ENCODE measurements at places on chromosomes 2 and 18.

DNA sequence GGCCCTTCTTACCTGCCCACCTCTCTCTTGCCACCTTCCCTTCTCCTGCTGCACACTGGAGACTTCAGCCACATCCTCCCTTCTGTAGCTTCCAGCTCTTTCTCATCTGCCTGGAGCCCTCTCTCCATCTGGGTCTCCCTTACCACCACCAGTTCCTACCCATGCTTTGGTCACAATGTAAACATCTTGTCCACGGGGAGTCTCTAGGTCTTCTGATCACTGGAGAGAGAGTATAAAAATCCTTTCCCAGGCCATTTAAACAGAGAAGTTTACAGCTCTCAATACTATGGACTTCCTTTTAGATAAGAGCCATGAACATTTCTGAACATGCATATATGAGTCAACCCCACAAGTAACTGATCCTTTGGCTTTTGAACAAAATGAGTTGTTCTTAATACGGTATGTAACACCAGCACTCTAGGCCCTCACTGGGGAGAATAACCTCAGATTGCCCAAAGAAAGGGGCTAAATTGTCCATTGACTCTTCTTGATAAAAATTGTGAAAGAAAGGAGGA lies 5.8 kb downstream of the ARHGAP25 start:
- no peak for DNase-seq

DNA sequence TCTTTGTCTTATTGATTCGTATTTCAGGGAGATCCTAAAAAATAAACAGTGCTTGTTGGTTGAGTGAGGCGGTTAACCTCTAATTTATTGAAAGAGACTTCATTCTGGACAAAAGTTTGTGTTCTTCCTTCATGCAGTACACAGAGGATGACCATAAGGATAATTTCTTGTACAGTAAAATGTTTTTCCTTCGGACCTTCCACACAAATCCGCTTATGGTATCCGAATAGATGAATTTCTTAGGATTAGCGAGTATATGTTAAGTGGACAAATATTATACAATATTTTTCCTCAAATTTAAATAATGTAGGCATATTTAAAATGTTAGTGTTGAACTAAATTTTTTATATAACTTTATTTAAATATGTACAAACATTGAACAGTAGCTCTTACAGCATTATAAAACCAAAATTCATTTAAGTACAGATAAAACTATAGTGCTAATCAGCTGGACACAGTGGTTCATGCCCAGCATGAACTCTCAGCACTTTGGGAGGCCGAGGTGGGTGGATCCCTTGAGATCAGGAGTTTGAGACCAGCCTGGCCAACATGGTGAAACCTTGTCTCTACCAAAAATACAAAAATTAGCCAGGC lies 84.4 kb downstream of the LPIN1 start:
- DNase-seq = no peak

- peak; percentile 62 for DNase-seq
Observed at GRCh38 chr2:233387667-233388528, 33.6 kb downstream of the DGKD start.

- DNase-seq = no peak
Observed at GRCh38 chr2:237568121-237568660, 1.8 kb downstream of the PRLH start.

DNA sequence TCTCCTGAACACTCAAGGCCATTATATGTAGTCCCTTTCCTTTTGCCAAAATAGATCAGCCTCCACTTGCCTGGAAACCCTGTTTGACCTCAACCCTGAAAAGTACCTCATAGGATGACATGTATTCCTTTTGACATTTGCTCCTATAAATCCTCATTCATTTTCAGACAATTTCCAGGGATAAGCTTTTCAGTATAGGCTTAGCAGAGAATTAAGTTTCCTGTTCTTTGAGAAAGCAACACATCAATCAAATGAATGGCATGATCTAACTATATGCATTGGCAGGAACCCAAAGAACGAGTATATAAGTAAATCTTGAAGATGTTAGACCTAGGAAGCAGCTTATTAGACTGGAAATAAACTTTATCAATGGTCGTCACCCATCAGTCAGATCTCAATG lies 483.0 kb downstream of the CCDC85A start:
- DNase-seq = no peak

DNA sequence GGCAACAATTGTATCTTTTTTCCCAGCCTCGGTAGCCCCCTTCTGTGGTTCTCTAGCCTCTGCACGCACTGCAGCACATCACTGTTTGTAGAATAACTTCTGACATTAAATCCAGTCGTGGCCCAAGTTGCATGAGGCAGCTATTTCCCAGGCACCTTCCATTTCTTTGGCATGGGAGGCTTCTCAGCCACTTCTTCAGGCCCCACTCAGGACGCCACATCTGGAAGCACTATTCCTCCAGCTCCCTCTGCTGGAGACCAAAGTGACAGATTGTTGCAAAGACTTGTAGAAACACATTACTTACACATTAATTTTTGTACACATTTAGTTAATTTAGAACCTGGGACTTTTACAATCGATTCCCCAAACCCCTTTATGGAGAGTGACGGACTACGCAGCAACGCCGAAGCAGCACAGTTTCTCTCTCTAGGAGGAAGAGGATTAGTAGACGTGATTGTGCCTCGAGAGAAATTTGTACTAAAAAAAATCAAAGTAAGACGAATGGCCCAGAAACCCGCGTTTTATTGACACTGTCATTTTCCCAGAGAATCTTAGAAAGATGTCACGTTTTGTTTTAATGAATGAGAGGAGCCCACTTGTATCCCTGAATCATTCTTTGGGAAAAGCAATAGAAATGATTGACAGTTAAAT lies 57.8 kb upstream of the RGPD5 start:
- DNase-seq = peak; percentile 23

DNA sequence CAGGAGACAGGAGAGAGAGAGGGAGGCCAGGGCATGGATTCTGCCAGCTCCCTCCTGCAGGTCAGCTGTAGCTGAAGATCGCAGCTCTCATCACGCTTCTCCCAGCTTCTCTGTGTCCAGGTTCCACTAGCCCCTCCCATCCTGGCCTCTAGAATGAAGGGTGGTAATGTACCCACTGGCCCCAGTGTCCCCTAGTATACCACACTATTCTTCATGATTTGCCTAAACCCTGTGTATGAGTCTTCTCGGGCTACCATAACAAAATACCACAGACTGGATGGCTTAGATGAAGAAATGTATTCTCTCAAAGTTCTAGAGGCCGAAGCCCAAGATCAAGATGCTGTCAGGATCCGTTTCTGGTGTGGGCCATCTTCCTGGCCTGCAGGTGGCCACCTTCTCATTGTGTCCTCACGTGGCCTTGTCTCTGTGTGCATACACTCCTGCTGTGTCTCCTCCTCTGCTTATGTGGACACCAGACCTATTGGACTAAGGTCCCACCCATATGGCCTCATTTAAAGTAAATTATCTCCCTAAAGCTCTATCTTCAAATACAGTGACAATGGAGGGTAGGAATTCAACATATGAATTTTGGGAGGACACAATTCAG lies 77.3 kb downstream of the TNFRSF11A start:
- no peak for DNase-seq

DNA sequence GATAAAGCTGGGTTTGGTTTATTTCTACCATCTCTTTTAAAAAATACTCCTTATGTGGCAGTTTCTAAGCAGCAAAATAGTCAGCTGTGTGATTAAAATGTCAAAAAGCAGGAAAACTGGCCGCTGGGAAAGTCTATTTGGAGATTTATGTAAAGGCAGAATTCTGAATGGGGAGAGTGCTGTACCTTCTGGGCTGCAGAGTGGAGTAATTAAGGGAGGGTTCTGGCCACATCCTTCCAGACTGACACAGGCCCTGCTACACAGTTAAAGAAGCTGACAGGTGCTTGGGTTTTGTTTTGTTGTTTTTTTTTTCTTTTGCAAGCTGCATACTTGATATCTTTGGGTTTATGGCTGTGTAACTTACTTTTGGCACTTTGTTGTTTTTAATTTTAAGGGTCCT lies 157.2 kb downstream of the WDSUB1 start:
- no peak for DNase-seq

GRCh38 chr18:59612381-59612780 lies 84.8 kb downstream of the CCBE1 start:
- DNase-seq = peak; percentile 73

DNA sequence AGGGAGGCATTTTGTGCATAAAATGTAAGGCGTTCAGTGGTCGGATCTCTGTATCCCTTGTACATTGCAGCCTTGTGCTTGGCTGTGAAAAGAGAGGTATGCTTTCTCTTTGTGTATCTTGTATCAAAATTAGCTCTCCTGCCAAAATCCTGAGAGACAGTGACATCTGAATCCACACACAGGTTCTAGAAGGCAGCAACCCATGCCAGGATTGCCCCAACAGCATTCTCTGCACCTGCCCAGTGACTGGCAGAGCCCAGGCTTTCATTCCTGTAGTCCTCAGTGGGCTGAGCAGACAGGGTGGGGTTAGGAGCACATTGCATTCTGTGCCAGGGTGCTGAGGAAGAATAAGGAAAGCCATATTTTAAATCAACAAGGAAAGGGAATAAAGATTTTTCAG lies 740.3 kb upstream of the RAB6C start:
- DNase-seq = no peak

- DNase-seq = no peak
Observed at GRCh38 chr2:202529389-202529788, 105.4 kb upstream of the FAM117B start.

GRCh38 chr2:212328136-212328535 lies 210.5 kb downstream of the ERBB4 start:
- no peak for DNase-seq

DNA sequence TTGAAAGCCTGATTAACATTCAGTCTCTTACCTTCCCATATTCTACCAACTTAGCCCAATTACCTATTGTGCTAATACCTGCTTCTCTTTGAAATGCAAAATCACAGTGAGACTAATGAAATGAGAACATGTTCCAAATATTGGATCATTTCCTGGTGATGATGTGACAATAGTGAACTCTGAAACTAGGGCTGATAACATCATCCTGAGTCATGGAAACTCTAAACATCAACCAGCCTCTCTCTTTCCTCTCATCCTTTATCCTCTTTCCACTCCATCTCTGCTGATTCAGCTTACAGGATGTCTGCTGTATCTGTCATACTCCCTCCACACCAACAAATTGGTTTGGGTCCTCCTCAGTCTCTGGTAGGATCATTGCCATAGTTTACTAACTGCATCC lies 98.8 kb upstream of the NCKAP5 start:
- DNase-seq = no peak

- no peak for DNase-seq
Observed at GRCh38 chr2:44102790-44103562, 65.7 kb upstream of the PPM1B start.

DNA sequence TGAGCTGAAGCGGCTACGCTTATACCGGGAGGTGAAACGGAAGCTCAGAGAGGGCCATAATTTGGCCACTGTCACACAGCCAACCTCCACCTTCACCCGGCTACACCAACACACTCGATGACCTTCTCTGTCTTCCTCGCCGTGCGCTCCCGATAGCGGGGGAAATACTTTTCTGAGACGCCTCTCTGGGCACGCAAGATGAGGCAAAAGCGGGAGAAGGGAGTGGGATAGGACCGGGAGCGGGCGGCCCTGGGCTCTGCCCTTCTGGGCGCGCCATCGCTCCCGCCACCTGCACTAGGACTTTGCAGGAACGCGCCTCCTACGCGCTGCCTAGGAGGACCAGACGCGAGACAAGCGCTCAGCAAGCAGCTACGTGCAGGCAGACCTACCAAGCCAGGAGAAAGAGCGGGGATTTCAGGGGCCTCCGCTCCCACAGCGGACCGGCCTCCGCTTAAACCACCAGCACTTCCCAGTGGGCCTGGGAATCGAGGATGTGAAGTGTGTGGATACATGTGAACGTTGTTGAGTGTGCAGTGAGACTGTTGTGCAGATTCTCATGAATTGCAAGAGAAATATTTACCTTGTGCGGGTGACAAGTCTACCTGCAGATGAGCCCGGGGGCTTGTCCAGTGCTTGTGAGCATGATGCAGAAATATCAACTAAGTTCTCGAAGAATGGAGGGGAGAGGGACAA lies 11.4 kb downstream of the SIX3 start:
- DNase-seq = no peak

GRCh38 chr2:175964195-175964594 lies 37.9 kb downstream of the LNPK start:
- no peak for DNase-seq

GRCh38 chr2:9644603-9645002 lies 13.8 kb upstream of the YWHAQ start:
- no peak for DNase-seq

- DNase-seq = no peak
Observed at GRCh38 chr18:26008096-26008495, 82.3 kb downstream of the SS18 start.

DNA sequence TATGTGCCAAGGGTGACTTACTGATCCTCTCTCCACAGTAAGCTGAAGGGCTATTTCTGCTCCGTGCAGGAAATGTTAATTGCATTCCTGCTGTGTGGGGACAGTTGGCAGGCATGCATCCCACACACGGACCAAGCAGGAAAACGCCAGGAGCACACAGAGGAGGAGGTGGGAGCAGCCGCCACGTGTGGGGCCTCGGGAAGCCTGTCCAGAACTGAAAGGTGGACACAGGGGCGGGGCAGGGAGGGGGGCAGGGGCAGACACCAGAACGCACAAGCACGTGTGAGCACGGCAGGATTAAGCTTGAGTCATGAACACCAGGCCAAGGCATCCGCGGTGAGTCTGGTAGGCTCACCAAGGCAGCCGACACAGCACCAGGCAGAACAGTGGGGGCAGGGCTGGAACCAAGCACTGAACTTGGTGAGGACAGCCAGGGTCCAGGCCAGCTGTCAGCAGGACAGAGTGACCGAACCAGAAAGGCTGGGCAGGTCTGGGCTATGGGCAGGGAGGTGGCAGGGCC lies 177.1 kb downstream of the EIPR1 start:
- DNase-seq = peak; percentile 12

- DNase-seq = no peak
Observed at GRCh38 chr2:36477315-36477714, 120.7 kb downstream of the FEZ2 start.

- DNase-seq = no peak
Observed at GRCh38 chr2:175011505-175011904, 6.3 kb upstream of the CHN1 start.

GRCh38 chr18:58438958-58439300 lies 190.0 kb downstream of the ALPK2 start:
- DNase-seq = no peak

DNA sequence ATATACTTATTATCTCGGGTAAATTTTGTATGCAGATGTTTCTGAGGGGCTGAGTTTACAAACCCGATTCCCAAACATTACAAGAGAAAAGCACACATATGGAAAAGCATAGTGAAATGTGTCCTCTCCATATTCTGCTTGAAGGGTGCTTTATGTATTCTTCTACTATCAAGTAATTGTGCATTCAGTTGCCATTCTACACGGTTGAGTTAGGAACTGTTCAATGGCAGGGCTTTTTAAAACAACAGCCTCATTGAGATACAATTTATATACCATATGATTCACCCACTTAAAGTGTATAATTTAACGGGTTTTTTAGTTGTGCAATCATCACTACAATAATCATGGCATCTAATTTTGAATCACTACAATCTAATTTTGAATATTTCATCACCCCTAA lies 138.4 kb upstream of the DLGAP1 start:
- no peak for DNase-seq

DNA sequence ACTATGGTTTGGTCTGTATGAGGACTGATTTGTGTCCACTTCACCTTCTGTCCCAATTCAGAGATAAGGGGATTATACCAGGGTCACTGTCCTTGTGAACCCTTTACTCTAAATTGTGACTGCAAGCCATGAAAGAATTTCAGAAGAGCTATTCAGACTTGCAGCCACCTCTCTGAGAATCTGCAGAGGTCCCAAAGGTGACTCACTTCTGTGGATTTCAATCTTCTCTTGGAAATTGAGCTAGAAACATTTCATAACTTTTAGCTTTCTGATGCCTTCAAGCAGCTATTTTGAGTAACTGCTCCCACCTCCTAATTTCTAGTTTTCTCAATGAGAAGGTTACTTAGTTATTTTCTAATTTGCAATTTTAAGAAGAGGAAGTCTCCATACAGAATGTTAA lies 1242.4 kb upstream of the ACVR2A start:
- DNase-seq = no peak

Data from BJ (cell line).